NCI-H2029 (cell line): ENCODE measurements at places on chromosomes 12 and 14.

DNA sequence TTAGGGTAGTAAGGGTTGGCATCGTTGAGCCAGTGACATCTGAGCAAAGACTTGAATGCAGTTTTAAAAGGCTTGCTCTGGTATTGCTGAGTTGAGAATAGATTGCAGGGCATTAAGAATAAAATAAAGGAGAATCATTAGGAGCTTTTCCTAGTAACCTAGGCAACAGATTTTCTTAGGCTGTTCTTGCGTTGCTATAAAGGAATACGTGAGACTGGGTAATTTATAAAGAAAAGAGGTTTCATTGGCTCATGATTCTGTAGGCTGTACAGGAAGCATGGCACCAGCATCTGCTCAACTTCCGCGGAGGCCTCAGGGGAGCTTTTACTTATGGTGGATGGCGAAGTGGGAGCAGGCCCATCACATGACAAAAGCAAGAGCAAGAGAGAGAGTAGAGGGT, 97.4 kb downstream of the RAD51B start:
- no peak for DNase-seq

GRCh38 chr14:50008562-50008961, 107.8 kb downstream of the VCPKMT start:
- DNase-seq = no peak

GRCh38 chr14:104585966-104586697, 6.6 kb downstream of the C14orf180 start:
- no peak for DNase-seq

DNA sequence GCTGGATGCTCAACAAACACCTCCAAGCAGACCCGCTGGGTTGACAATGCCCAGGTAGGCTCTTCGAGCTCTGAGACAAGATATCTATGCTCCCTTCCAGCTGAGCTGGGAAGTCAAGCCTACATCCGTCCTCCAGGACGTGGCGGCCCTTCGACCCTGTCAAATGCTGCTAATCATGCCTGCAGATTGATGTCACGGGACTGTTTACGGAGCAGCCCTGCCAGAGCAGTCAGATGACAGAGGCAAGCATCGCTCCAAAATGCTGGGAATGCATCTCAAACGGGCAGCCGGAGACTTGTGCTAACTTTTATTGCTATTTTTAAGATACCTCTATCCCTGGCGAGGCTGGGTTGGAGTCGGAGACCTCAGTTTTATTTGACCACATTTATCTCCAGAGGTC, 139.2 kb downstream of the NTF3 start:
- no peak for DNase-seq

DNA sequence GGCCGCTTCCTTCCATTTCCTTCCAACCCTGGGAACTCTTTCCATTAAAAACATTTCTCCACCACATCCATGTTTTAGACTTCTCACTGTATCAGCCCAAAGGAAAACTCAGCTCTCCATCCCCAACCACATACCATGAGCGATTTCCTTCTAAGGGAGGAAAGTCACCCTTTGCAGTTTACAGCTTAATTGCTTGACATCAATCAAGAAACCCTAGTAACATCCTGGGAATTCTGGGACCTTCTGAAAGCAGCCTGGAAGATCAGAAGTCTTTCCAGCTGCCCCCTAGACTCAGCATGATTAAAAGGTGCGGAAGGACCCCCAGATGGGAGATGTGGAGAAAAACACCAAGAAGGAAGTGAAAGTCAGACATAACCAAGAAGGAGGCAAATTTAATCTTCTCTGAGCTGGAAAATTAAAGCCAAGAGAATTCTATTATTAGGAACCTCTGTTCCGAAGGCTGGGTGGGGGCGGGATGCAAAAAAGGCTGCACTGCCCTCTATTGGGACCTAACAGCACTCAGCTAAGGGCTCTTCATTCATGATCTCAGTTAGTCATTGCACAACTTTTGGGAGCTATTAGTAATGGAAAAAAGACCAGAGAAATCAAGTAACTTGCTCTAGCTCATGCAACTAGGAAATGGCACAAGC, 73.3 kb upstream of the PLXNC1 start:
- no peak for DNase-seq
